A673 (cell line): ENCODE measurements at places on chromosomes 16 and 17. TPM values are rescaled to one million over a fixed set of nuclear protein-coding genes. Genes with fewer than 3 reads are reported as not detected.

GAA gene
- 7.5 and 12.7 TPM in 2 replicates for total RNA-seq

HS3ST3A1 gene
- not detected in 2 replicates for total RNA-seq

CIITA gene
- total RNA-seq: not detected in 2 replicates

TVP23A gene
- total RNA-seq: not detected in 2 replicates

CNGB1 gene
- not detected in 2 replicates for total RNA-seq

IL34 gene
- not detected in 2 replicates for total RNA-seq

DNA sequence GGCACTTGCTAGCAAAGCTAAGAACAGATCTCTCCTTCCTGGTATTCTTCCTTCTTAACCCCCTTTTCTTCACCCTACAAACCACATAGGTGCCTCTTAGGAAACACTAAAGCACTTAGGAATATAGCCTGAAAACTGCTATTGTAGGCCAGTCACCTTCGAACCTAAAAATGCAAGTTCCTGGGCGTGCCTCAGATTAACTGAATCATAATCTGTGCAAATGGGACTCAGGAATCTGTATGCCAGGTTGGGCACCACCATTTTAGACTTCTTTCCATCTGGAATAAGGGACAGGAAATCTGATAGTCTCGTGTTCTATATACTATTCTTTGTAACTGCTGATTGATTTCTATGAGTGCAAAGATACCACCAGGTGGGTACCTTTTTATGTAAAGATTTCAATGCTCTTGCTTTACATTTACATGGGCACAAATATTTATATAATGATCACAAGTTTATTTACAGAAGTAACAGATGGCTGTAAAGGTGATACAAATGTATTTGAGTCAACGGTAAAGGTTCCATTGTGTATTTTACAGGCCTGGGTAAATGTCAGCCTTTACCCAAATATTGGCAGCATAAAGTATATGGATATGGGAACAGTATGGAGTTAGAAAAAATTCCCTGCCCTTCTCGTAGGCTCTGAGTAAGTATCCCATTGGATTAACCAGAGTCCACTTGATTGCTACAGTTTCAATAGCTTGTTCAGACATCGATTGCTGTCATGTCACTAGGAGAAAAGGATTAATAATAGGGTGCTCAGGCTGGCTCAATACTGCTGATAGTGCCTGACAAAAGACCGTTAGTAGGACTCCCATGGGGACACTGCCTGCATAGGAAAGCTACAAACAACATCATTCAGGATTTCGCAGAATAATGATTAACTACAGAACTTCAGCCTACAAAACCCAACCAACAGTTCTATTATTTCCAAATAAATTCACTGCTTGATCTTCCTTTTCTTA lies 124.7 kb downstream of the SNX11 start:
- peaks cover 11% of the 10 kb centered on the region for H3K4me1 ChIP-seq
- H3K27ac ChIP-seq: no peak overlapping the region
- no peak overlapping the region for H3K4me3 ChIP-seq
- H3K27me3 ChIP-seq: no peaks in the 10 kb centered on the region
- no peaks in the 10 kb centered on the region for H3K36me3 ChIP-seq

GRCh38 chr16:16016388-16016964 lies 67.1 kb downstream of the ABCC1 start:
- no peak overlapping the region for H3K4me3 ChIP-seq
- no peaks in the 10 kb centered on the region for H3K36me3 ChIP-seq
- H3K4me1 ChIP-seq: no peaks in the 10 kb centered on the region
- no peak for DNase-seq
- no peak overlapping the region for H3K27ac ChIP-seq
- no peaks in the 10 kb centered on the region for H3K27me3 ChIP-seq

- DNase-seq: no peak
- H3K36me3 ChIP-seq: peaks cover 23% of the 10 kb centered on the region
- H3K27ac ChIP-seq: no peak overlapping the region
- peak overlapping the region; percentile 86 for H3K4me3 ChIP-seq
- no peaks in the 10 kb centered on the region for H3K27me3 ChIP-seq
These were observed 1.4 kb downstream of the ZSWIM7 start for GRCh38 chr17:15998031-15998562.

GRCh38 chr17:79655672-79656290 lies 44.9 kb upstream of the RBFOX3 start:
- H3K27me3 ChIP-seq: peaks cover 79% of the 10 kb centered on the region
- H3K27ac ChIP-seq: no peak overlapping the region
- no peaks in the 10 kb centered on the region for H3K36me3 ChIP-seq

DNA sequence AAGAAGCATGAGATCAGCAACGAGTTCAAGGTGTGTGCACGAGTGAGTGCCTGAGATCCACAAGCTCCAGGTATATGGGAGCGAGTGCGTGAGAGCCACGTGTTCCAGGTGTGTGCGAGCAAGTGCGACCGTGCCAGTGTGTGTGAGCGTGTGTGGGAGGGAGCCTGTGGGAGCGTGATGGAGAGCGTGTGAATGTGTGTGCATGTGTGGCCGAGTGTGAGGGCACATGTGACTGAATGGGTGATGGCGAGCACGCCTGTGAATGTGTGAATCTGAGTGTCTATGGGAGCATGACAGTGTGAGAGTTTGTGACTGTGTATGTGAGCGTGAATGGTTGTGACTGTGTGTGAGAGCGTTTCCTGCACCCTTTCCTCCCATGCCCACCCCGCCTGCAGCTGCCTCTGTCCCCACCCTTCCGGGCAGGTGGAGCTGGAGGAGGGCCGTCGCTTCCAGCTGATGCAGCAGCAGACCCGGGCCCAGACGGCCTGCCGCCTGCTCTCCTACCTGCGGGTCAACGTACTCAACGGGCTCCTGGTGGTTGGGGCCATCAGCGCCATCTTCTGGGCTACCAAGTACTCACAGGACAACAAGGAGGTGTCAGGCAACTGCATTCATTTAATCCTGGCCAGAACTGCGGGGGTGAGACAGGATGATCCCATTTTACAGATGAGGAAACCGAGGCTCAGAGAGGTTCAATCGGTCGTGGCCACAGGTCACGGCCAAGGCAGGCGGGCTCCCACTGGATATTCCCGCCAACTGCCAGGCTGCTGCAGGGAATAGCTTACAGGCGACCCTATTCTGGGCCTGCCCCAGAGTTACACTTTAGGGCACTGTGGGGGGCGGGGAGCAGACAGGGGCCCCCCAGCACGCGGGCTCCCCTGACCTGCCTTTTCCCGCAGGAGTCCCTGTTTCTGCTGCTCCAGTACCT lies 3.7 kb downstream of the TMC8 start:
- no peaks in the 10 kb centered on the region for H3K36me3 ChIP-seq
- peak; percentile 70 for DNase-seq
- H3K4me3 ChIP-seq: no peak overlapping the region
- no peaks in the 10 kb centered on the region for H3K27me3 ChIP-seq
- H3K27ac ChIP-seq: no peak overlapping the region

DNA sequence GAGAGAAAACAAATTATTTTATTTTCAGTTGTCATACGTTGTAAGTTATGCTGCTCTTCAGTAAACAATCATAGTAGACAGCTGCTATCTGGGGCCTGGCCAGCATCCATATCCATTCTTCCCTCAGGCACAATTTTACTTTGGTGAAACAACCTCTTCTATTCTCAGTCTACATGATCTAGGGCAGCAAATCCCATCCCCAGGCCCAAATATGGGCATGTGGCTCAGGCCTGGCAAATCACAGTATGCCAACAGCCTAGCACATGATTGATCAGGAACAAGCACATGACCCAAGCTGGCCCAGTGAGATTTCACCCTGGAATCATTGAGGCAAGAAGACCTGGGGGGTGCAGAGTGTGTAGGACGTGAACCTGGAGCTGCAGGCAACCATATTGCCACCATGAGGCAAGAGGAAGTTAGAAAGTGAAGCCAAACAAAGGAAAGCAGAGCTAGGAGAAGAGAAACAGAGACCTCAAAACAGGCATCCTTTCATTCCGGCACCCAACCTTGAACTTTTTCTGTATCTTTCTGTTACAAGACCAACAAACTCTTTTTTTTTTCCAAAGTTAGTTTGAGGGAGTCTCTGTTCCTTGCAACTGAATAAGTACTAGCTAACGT lies 10.3 kb upstream of the ABCC12 start:
- DNase-seq: no peak
- no peaks in the 10 kb centered on the region for H3K36me3 ChIP-seq
- no peak overlapping the region for H3K4me3 ChIP-seq
- no peak overlapping the region for H3K27ac ChIP-seq

- H3K27ac ChIP-seq: peak overlapping the region; percentile 60
- no peaks in the 10 kb centered on the region for H3K4me1 ChIP-seq
- no peak for DNase-seq
- H3K27me3 ChIP-seq: no peaks in the 10 kb centered on the region
These were observed 849 bp upstream of the SOX15 start for GRCh38 chr17:7590743-7591142.

DNA sequence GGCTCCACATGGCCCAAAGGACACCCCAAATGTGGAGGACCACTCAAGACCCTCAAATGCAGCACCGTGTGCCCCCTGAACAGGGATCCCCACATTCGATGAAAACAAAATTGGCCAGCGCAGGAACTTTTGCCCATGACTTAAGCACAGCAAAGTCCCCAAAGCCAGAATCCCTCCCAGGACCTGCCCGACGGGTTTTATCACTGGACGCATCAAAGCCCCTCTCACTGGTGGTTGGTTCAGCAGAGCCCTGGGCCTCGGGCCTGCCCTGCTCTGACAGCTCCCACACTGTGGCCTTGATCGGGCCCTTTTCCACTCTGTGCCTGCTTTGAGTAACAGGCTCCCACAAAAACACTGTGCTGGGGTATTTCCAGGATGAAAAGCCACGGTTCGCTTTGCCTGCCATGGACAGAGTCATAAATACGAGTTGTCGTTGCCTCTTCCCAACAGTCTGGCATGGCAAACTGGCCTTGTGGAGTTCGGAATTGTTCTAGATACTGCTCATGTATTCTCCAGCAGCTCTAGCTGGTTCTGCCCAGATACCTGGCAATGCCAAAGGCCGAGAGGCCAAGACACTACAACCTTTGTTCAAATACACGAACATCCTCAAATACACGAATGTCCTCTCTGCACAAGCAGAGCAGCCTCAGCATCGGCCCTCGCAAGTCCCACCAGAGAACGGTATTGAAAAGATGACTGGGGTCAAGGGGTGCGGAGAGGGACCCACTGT lies 46.4 kb downstream of the TBC1D16 start:
- peak overlapping the region; percentile 2 for H3K27ac ChIP-seq
- no peaks in the 10 kb centered on the region for H3K36me3 ChIP-seq
- H3K27me3 ChIP-seq: no peaks in the 10 kb centered on the region
- no peak for DNase-seq
- peaks cover 52% of the 10 kb centered on the region for H3K4me1 ChIP-seq
- H3K4me3 ChIP-seq: no peak overlapping the region

GRCh38 chr17:74637265-74637664 lies 13.7 kb upstream of the CD300E start:
- no peak overlapping the region for H3K27ac ChIP-seq
- no peak overlapping the region for H3K4me3 ChIP-seq
- H3K4me1 ChIP-seq: no peaks in the 10 kb centered on the region
- peaks cover 16% of the 10 kb centered on the region for H3K27me3 ChIP-seq

GRCh38 chr17:79845601-79845949 lies 6.3 kb upstream of the CBX4 start:
- peaks cover 35% of the 10 kb centered on the region for H3K27me3 ChIP-seq
- no peak for DNase-seq
- no peak overlapping the region for H3K27ac ChIP-seq
- H3K4me1 ChIP-seq: peaks cover 41% of the 10 kb centered on the region
- H3K36me3 ChIP-seq: no peaks in the 10 kb centered on the region

GRCh38 chr16:12868788-12869187 lies 32.6 kb upstream of the SHISA9 start:
- no peak overlapping the region for H3K27ac ChIP-seq
- no peaks in the 10 kb centered on the region for H3K27me3 ChIP-seq
- no peak for DNase-seq
- no peaks in the 10 kb centered on the region for H3K4me1 ChIP-seq
- H3K36me3 ChIP-seq: no peaks in the 10 kb centered on the region

- no peaks in the 10 kb centered on the region for H3K4me1 ChIP-seq
- H3K27ac ChIP-seq: no peak overlapping the region
- no peak for DNase-seq
- H3K27me3 ChIP-seq: no peaks in the 10 kb centered on the region
- peaks cover 4% of the 10 kb centered on the region for H3K36me3 ChIP-seq
These were observed 20.9 kb downstream of the FCSK start for GRCh38 chr16:70475054-70475871.

DNA sequence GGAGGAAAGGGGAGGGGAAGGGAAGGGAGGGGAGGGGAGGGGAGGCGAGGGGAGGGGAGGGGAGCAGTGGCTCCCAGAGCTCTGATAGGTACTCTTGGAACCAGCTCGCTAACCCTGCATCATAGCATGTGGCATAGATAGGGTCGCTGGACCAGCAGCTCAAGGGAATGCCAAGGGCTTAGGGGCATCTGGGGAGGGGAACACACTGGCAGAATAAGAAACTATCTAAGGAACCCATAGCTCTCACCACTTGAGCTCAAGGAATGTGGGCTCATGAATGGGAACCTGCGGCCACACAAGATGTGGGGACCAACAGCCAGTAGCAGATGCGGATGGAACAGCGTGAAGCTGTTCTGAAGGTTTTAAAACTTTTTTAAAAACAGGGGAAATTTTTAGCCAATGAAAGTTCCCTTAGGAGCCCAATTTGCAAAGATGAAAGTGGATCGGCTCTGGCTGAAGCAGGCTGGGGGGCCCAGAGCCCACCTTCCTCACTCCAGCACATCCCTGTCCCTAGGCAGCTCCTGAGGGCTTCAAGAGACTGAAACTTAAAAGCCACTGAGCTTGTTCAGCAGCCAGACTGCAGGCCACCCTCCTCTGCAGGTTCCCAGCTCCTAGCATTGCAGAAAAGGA lies 46.9 kb downstream of the PIMREG start:
- H3K4me1 ChIP-seq: peaks cover 41% of the 10 kb centered on the region
- no peaks in the 10 kb centered on the region for H3K36me3 ChIP-seq
- no peak overlapping the region for H3K27ac ChIP-seq
- DNase-seq: no peak
